NCI-H82 (cell line): ENCODE measurements at places on chromosomes 3 and 15.
A peak's percentile ranks its signal among the peaks of the same experiment; 100 is the strongest.

DNA sequence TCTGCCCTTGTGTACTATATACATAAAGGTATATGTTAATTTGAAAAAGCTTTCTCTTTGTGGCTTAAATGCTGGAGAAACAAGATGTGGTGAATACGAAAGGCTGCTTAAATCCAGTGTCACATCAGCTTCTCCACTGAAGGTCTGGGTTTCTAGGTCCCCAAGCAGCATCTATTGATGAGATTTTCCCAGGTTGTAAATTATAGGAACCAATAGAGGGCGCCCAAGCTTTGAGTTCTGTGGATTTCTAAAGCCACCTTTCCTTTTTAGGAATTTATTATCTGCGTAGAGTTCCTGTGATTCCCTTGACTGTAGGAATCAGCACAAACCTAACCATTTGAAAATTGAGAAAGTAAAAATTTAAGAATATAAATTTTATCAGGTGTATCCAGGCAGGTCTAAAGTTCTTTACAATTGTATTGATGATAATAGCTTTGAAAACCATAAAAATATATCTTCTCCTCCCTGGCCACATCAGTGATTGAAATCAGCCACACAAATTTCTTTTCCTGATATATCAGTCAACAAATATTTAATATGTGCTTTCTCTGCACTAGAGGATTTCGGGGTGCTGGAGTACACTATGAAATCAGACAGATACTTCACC, 88.3 kb upstream of the ADAMTSL3 start:
- peak; percentile 83 for DNase-seq

DNA sequence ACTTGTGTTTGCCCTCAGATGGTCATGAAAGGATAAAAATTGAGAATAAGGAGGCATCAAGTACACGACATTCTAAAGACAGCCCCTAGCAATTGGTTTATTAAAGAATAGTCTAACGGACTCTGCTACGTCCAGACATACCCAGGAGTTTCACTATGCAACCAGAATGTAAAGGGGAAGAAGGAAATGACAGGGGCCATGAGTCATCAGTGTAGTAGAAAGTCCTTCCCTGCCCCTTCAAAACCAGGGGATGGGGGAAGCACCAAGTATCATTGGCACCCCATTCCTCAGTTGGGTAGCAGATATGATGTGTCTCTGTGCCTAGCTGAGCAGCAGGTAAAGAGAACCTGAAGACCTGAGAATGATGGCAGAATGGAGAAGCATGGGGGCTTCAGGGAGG, 367.4 kb downstream of the IL20RB start:
- DNase-seq: no peak

DNA sequence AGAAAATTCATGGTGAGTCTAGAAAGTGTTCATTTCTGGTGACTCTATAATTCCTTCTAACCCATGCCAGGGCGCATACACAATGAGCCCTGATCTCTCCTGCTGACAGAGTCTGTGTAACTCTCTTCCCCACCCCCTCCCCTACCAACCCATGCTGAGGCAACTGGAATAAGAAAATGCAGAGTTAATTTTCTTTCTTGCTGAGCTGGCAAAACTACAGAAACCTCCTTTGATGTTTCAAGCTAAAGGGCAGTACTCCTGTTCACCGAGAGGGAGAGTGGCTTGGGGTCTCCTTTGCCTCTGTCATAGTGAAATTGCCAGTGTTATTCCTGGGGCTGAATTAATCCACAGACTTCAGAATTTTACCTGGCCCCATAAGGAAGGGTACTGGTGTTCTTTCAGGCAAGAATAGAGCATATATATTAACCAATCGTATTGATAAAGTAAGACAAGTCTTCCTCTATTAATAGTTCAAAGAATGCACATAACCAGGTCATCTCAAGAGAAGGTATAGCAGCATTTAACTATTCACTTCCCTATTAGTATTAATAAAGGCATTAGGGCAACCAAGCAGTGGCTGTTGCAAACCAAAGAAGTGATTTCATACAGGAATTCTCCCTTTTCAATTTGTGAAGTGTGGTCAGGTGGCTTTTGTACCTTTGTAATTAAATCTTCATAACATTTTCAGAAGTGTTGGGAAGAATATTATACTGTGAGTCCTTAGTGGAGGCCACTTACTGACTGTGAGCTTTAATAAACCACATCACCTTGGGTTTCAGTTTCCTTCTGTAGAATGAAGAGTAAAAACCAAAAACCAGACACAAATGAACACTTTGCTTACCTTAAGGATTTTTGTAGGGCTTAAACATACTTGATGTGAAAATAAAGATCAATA, 4.1 kb downstream of the GAP43 start:
- DNase-seq: peak; percentile 90

DNA sequence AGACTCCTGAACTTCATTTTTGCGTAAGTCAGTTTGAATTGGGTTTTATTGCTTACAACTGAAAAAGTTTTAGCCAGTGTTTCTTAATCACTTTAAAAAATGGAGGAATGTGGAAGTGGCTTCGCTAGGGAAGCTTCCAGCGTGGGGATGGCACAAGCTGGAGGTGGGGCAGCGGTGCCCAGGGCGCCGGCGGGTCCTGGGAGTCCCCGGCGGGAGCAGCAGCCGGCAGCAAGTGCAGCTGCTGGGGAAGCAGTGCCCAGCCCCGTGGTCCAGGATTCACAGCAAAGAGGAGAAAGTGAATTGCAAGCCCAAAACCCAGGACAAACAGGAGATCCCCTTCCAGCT, 301.8 kb upstream of the PROK2 start:
- no peak for DNase-seq

DNA sequence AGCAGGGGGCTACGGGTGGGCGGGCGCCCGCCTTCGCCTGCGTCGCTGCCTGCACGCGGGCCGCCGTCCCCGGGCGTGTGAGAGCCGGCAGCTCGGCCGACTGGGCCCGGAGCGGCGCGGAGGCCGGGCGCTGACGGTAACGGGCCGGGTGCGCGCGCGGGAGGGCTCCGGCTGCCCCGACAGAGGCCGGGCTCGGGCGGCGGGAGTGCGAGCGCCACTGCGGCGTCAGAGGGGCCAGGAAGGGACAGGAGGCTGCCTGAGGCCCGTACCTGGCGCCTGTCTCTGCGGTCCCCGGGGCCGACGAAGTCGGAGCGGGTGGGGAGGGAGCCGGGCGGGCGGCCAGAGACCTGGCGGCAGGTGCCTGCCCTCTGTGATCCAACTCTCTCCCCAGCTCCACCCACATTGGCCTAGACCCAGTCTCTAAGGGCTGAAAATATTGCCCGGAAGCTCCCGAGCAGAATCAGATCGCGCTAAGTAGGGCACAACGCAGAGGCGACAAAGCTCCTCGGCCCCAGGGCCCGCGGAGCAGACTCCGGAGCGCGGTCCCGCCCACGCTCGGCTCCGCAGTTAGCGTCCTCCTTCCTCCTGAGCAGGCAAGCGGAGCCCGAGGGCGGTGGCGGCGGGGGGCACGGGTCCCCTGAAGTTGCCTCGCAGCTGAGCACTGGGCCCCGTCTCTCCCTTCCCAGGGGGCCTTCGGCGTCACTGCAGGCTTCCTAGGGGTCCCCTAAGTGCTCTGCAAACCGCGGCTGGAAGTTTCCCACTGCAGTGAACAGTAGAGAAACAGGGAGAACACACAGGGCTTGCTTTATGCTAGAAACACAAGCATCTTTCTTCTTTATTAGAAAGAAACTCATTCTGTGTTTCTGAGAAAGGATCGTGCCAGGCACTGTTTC, at the start of gene MAN2A2:
Gene MAN2A2 (plus strand): TSS at position 463 of the 893 bp plus-strand sequence. CDS start 906 bp downstream, outside the sequence.
- DNase-seq: peak; percentile 64

DNA sequence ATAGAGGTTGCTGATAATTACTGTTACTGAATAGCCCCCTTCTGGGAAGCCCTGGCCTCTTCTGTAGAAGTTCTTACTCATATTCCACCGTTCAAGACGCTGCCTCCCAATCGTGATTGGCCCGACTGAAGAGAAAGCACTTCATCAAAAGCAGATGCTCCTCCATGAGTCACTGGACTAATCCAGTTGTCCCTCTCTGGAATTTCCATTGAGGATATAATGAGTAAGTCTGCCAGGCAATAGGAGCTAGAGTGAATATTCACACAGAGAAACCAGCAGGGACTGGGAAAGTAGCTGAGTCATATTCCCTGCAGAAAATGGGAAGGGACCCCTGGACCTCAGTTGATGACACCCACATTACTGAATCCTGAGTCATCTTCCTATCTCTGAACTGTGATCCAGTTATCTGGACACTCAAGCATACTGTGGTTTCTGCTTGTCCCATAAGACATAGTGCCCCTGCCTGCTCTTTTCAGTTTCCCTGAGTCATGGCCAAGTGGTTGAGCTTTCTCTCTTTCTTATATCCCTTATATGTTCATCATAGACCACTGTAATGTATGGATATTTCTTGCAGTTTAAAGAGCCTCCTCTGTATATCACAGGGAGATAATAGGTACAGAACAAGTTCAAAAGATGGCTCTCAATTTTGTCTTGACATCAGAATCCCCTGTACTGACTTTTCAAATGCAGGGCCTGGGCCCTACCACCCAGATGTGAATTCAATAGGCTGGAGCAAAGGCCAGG, 151.2 kb upstream of the CDIN1 start:
- peak; percentile 67 for DNase-seq

- DNase-seq: no peak
Observed at GRCh38 chr3:152175528-152175889, 93.2 kb upstream of the MBNL1 start.

GRCh38 chr3:184082465-184082864, 14.4 kb upstream of the HTR3E start:
- no peak for DNase-seq

DNA sequence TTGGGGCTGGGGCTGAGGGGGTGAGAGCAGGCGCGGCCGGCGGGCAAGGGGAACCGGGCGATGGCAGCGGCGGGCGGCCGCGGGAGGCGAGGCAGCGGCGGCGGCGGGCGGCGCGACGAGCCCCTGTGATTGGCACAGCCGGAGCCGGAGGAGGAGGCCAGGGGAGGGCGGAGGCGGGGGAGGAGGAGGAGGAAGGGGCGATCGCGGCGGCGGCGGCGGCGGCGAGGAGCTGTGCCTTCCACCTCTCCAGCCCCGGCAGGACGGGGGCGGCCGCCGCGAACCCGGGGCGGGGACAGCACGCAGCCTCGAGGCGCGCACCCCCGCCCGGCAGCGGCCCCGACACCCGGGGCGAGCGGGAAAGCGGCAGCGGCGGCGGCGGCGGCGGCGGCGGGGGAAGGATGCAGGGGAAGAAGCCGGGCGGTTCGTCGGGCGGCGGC, at the start of gene SLCO3A1:
Gene SLCO3A1 (plus strand): TSS at position 198 of the 437 bp plus-strand sequence.
- DNase-seq: peak; percentile 64

DNA sequence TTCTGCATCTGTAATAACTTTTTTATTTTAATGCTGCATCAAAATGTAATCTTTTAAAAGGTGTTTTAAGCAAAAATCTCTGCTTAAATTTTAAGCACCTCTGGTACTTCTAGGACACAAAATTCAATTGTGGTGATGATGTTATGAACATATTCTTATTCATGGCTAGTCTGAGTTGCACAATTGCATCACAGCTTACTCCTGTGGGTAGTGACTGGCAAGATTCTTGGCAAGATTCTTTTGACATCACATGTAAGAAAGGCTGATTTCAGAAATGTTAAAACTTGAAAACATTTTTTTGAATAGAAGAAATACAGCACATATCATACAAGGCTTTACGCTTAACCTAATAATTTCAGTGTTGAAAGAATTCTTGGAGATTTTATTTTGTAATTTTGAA, 35.7 kb downstream of the IQCH start:
- no peak for DNase-seq

DNA sequence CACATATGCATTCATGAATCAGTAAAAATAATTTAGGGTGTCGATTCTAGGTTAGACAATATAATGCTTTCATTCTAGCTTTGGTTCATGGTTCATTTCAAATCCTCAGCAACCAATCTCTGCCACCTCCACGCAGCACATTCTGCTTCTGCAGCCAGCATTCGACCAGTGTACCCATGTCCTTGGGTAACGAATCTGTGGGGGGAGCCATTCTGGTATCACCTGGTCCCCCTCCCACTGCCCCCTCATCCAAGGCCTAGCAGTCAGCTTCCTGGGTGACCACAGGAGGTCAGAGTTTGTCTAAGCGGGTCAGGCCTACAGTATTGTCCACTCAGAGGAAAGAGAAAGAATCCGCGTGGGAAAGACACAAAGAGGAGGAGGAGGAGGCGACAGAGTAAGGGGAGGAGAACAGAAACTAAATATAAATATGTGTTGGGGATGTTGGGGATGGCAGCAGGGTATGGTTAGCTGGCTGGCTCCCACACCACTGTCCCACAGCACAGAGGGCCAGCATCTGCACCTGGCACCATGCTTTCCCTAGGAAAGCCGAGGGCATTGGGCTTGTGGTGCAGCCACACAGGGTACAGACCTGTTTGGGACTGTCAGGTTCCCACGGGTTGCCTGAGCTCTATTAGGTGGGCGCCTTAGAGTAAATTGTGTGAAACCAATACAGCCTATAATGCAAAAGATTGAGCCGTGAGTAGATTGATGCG, 12.1 kb downstream of the PAK6 start:
- DNase-seq: no peak

DNA sequence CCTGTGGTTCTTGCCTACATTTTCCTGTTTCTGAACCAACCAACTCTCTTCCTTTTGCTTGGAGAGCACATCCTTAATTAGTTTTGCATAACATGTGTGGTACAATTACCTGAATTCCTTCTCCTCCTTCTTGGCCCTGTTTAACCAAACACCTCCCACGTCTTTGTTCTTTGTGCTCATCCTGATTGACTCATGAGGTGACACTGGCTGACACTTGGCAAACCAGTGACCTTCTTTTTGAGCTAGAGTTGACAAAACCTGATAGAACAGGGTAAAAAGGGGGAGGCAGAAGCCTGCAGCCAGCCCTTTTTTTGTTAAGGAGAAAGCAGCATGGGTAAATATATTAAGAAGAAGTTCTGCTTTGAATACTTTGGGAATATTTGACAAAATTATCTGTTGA, 99.2 kb upstream of the SAMMSON start:
- DNase-seq: no peak

DNA sequence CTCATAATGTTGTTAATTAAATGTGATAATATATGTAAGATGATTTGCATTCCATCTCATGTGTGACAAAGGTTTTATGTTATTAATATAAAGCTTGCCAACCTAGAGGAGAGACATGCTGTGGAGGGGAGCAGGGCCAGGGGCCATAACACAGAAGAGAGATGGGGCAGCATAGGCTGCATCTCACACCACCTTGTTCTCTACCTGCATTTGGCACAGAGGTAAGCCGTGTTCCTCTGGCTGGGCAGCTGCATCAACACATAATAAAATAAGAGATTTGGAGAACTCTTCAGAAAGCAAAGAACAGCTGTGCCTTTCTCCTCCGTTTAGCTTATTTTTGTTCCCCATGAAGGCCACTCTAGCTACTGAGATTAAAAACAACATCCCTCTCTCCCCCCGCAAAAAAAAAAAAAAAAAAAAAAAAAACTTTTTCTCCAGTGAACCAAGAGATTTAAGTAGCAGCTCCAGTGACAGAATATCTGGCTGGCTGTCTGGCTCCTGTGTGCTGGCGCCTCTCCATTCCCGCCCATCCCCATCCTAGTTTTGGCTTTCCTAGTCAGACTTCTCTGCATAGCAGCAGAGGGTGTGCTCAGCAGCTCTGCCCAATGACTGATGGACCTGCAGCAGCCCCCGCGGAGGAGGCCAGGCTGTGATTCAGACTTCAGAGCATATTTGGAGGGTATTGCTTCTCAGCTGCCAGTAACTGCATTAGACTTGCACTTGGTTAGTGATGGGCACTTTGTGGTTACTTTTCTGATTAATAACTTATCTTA, 52.2 kb upstream of the STXBP5L start:
- DNase-seq: no peak
